ENCODE measurements at places on chromosomes 11 and 22.

DNA sequence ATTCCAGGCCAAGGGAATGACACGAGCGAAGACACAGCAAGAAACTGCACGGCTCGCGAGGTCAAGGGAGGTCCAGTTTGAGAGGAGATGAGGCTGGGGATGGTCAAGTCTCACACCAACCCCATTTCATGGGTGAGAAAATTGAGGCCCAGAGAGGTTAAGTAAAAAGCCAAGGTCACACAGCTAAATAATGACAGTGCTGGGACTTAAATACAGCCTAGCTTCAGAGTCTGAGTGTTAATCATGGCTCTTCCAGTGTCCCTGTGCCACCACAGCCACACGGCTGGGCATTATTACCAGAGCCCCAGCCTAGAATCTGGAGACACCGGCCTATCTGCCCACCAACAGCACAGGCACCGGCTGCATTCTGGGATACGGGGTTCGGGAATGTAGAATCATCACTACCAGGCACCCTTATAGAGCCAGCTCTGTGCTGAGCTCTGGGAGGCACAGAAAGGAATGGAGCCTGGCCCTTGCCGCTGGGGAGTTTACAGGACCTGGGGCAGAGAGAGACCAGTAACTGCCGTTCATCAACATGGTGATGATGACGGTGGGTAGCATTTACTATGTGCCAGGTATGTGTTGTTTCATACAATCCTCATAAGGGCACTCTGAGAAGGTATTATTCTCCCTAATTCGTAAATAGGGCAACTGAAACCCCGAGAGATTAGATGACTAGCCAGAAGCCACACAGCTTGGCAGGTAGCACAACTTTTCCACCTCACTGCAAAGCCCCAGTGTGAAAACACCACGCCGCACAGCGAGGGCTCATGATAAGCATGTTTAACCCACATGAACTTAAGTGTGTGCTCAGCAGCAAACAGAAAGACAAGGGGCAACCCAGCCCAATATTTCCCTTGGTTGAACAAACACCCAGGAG lies 51.8 kb downstream of the CD6 start:
- no peak for DNase-seq

- no peak for DNase-seq
These were observed 32.1 kb upstream of the PAK1 start for GRCh38 chr11:77505956-77506355.

- DNase-seq: no peak
These were observed 762.8 kb downstream of the FAM181B start for GRCh38 chr11:81970886-81971285.

- DNase-seq: no peak
These were observed 960.1 kb upstream of the FAT3 start for GRCh38 chr11:91264481-91264880.

DNA sequence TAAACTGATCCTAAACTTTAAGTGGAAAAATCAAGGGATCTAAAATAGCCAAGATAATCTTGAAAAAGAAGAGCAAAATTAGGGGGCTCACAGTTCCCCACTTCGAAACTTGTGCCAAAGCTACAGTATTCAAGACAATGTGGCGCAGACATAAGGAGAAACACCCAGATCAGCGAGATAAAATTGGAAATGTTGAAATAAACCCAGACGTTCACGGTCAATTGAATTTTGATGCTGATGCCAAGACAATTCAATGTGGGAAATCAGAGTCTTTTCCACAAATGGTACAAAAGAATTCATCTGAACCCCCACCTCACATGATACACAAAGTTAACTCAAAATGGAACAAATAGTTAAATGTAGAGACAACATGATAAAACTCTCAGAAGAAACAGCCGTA lies 601.6 kb downstream of the BRD1 start:
- no peak for DNase-seq

GRCh38 chr11:8252388-8252787 lies 11.3 kb downstream of the LMO1 start:
- DNase-seq: no peak

DNA sequence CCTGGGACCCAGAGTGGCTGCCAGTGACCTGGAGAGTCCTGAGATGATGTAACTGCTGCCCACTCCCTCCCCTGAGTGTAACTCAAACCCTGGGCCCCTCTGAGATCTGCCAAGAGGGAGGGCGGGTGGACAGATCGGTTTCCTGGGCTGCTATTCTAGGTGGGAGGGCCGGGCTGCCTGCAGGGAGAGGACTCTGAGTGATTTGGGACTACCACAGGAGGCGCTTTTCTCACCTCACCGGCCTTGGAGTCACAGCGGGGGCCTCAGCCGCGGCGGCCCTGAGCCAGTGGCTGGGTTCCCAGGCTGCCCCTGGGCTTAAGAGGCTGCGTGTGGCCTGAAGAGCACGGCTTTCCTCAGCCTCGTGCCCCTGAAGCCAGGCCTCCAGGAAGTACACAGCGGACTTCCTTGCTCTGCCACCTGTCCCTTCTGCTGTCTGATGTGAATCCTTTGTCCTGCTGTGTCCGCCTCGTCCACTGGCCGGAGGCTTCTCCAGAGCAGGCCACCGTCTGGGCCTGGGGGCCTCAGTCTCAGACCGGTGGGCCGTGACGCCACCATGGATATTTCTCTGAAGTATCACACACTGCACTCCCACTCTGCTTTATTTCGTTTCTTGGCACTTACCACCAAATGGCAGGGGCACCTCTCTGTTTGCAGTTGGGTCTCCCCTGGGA lies 11.5 kb downstream of the RELT start:
- DNase-seq: no peak

DNA sequence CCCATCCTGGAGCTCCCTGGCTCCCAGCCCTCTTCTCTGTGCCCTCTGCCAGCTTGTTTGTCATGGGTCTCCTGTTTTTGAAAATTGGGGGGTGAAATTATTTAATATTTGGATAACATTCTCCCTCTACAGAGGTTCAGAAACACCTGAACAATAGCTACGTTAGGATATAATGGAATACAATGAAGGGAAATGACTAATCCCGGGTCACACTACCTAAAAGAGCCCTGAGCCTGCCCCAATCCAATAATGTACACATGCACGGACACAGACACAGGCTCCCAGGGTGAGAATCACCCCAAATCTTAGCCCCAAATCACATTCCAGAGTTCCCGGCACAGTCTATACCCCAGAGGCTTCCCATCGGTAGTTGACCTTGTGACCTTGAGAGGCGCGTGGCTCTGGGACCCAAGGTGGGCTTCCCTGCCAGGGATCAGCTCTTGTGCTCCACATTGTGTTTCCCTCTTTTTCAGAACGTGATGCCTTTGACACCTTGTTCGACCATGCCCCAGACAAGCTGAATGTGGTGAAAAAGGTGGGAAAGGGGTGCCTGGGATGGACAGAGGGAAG lies 135.5 kb downstream of the PARVA start:
- no peak for DNase-seq
